NCI-H1694 treated with DMSO at 0.1 percent for 48 hours (cell line): ENCODE measurements at places on chromosomes 11 and 22.

GRCh38 chr22:50687829-50688228 lies 15.2 kb downstream of the SHANK3 start:
- DNase-seq: no peak

DNA sequence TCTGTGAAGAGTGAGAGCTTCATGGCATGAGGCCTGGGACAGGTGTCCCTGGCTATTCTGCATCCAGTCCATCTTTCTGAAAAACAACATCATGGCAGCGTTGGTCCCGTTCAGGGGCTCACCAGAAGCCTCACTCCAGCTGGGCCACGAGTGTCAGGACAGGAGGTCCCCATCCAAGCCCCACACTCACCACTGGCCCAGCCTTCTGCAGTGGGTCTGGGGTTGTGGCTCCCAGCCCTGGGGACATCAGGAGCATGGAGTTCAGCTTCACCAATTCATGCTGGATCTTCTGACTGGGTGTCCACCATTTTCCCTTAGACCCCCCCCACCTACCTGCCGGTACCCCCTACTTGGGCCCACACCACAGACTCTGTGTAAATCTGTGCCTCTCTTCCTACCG lies 400.3 kb downstream of the BRD1 start:
- DNase-seq: no peak

- no peak for DNase-seq
Observed at GRCh38 chr22:21855676-21856075, 11.8 kb downstream of the MAPK1 start.

DNA sequence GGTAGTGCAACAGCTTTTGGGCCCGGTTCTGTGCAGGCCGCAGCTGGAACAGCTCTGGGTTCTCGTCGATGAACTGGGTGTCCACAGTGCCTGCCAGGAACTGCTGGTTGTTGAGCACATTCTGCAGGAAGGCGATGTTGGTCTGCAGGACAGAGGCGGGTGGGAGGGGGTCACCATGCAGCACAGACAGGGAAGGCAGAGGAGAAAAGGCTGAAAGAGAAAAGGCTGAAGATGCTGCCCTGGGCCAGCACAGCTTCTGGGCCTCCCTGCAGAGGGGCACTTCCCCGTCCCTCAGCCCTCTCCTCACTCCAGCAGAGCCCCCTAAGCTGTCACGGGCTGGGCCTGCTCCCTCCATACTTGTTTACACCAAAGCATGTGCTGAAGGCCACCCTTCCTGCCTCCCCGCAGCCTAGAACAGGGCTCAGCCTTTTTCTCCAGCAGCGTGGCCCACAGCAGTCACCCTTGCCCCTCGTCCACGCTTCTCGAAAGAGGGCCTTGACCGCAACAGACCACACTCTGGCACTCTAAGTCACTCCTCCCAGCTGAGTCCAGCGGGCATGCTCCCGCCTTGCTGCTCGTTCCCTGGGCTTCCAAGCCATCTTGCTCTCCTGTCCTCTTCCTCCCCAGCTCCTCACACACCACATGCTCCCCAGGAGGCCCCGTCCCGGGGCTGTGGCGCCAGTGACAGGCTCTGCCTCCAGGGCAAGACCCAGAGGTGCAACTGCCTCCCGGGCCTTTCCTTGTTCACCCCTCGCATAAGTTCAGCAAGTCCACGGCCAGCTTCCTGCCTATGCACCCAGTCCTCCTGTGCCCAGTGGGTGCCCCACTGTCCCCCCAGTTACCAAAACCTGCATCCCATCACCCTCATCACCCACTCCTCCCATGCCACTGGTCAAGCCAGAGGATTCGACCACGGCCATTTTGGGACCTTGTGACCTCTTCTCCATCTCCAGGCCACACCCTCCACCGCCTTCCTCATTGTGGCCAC lies 3.3 kb upstream of the LRFN4 start:
- DNase-seq: no peak

GRCh38 chr22:36218648-36219193 lies 17.1 kb upstream of the APOL4 start:
- no peak for DNase-seq

DNA sequence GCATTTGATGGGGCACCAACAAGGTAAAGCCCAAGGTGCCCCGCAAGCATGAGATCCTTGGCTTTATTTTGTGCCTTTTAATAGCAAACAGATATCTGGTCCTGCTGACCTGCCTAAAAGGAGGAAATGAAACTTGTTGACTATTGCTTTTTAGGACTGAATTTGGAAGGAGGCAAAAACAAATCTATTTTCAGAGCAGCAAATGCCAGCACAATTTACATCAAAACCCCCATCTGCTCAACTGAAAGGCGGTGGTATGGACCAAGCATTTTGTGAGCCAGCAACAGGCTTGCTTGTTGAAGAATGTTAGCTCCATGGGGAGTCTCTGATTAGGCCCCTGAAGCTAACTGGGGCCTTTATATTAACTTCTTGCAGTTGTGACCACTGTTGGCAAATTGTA lies 192.6 kb upstream of the E2F8 start:
- DNase-seq: no peak

- no peak for DNase-seq
Observed at GRCh38 chr11:82996966-82997606, 74.6 kb downstream of the RAB30 start.

DNA sequence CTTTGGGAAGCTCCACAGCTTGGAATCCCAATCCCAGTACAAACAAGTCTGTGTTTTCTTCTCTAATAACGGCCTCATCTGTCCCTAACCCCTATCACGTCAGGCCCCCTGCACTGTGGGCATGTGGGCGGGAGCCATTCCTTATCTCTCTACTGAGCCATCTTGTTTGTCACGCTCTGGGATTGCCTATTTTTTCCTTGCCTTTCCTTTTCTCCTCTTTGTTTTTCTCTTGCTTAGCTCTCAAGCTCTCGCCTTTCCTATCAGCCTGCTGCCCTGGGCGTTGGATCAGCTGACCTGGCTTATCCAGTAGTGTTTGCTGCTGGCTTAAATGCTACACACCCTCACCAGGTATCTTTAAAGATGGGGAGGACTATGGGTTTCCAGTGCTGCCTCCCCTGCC lies 35.8 kb downstream of the ARHGAP1 start:
- DNase-seq: no peak

DNA sequence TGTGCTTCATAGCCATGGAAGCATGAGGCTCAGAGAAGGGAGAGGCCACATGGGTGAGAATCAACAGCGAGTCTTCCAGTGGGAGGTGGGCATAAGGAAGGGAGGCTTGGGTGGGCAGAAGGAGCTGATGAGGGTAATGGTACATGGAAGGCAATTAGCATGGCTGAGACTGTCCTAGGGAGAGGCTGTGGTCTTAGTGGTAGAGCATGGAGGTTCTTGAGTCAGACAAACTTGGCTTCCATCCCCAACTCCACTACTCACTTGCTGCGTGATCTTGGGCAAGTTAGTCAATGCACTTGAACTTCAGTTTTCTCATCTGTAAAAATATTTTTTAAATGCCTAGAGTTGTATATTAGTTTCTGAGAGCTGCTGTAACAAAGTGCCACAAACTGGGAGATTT lies 227.2 kb upstream of the E2F8 start:
- DNase-seq: no peak

DNA sequence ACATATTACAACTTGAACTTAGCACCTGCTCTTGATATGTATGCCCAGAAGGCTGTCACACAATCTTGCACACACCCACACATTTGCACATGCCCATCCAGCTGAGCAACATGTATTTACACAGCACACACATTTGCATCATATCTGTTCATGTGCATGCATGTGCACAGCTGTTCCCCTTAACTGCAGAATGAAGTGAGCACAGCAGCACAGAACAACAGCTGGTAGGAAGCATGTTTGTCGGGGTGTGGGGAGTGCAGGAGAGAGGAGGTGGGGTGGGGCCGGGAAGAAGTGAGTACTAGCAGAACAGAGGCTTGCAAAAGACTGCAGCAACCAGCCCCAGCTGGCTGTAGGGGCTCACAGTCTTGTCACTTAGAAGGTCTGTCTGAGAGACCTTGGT lies 296.5 kb downstream of the KIRREL3 start:
- DNase-seq: peak; percentile 10

- DNase-seq: no peak
Observed at GRCh38 chr22:26057731-26058130, 111.5 kb upstream of the SEZ6L start.

DNA sequence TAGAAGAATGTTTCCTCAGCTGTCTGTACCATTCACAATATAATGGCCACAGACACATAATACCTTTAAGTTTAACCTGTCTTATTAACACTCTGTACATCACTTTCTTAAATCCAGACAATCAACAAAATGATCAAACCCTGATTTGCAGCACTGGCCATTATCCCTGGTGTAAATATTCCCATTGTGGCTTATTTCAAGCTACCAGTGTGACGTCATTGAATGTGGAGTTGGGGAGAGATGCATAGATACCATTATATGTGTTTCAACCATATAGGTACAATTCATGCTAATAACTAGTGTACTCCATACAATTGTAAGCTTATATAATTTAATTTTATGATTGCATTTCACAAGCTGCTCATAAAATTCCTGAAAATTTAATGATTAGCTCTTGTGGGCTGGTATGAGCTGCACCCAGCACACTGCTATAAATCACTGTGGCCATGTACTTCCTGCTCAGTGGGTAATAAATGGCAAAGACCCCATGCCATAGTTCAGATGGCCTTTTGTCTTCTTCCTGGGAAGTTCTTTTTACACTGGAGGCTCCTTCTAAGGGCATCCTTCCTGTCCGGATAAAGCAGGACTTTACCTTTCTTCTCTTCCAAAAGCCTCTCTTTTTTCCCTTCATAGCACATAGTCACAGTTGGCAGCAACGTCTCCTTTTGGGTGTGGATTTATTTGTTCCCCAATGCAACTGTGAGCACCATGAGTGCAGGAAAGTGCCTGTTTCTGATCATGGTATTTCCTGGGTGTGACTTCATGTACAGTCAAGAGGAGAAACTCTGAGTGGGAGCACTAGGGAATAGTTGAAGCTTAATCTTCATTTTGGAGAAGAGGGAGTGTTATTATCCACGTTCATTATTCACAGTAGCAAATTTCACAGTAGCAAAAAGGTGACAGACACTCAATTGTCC lies 87.8 kb downstream of the MIAT start:
- DNase-seq: no peak

DNA sequence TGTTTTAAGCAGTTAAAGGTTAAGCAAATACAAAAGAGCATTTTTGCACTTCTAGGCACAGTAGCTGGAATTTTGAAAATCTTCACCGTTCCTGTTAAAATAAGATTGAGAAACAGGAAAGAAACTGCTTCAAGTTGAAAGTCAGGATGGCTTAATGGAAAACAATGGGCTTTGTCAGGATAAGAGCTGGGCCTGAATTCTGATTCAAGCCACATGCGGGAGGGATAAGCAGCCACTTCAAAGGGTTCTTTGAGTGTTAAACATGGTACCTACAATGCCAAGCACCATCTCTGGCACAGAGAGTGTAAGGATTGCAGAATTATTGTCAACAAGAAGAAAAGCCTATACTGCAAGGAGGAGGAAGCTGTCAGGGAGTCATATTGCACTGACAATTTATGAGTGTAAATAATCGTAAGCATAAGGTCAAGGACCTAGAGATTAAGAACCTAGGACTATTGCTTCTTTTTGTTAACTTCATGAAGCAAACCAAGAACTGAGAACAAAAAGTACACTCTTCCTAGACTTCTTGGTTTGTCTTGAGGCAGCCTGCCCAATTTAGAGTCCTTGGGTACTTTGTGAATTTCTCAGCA lies 32.5 kb downstream of the MPPED2 start:
- DNase-seq: no peak

DNA sequence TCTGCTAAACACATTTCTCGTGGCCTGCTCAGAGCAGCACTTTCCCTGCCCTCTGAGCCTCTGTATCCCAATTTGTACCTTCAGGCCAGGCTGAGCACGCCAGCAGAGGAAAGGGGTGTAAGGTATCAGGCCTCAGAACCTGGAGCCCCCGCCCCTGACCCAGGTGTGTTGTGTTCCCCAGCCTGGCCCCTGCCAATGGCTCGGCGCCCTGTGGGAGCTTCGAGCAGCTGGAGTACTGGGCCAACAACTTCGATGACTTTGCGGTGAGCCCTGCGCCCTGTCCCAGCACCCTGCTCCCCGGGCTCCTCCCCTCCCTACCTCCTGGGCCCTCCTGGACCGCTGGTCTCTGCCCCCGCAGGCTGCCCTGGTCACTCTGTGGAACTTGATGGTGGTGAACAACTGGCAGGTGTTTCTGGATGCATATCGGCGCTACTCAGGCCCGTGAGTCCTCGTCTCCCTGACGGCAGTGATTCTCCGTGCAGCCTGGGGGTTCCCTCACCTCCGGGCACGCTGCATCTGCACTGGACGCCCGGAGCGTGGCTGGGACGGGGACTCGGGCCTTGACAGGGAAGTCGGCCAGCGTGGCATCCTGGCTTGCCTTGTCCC lies 36.9 kb downstream of the TPCN2 start:
- no peak for DNase-seq

- DNase-seq: no peak
Observed at GRCh38 chr22:39915295-39915726, 14.4 kb downstream of the GRAP2 start.

GRCh38 chr22:48565901-48566501 lies 1261.7 kb downstream of the BRD1 start:
- no peak for DNase-seq

DNA sequence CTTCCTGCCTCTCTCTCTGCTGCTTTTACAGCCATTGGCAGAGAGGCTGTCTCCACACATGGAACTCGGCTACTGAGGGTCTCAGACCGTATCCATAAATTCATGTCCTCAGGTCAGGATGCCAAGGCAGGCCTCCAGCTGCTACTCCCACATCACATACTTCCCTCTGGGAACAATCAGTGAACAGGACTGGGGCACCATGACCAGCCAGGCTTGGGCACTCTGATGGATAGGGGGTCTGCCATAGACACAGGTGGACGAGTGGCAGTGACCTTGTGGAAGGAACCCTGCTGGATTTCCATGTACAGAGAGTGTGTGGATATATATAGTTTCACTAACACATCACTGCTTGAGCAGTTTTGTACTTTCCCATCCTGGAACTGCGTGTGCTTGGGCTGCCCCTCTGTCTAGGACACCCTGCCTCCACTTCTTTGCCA lies 97.7 kb upstream of the PARVA start:
- no peak for DNase-seq

- DNase-seq: no peak
Observed at GRCh38 chr11:64712430-64713015, 10.5 kb downstream of the NRXN2 start.

- DNase-seq: no peak
Observed at GRCh38 chr11:16804104-16804947, 65.9 kb downstream of the C11orf58 start.

DNA sequence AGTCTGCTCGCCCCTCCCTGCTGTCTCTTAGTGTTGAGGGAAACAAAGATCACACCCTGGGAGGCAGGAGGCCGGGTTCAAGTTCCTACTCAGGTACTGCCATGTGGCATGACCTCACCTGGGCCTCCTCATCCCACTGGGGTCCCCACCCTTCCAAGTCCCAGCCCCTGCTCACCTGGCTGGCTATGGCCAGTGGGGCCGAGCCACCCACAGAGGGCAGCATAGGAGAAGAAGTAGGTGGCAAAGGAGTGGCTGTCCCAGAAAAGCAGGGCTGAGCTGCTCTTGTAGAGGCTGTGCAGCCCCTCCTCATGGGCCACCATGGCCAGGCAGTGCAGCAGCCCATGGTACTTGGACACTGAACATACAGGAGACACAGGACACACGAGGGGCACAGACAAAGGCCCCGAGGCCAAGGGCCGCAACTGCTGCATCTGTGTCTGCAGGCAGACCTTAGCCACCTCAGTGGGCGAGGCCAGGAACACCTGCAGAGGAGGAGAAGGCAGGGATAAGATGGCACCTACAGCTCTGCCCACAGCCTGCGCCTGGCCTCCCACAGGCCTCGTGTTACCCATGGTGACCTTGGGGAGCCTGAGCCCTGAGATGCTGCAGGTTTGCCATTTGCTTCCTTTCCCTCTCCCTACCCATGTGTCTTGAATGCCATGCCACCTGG lies 50.6 kb upstream of the MPEG1 start:
- DNase-seq: no peak

GRCh38 chr11:42462558-42463310 lies 849.1 kb upstream of the API5 start:
- DNase-seq: no peak
